A172 (cell line): ENCODE measurements at places on chromosomes 11 and 22.

- DNase-seq = no peak
Measured at GRCh38 chr11:123507043-123507442, 77.0 kb downstream of the GRAMD1B start.

DNA sequence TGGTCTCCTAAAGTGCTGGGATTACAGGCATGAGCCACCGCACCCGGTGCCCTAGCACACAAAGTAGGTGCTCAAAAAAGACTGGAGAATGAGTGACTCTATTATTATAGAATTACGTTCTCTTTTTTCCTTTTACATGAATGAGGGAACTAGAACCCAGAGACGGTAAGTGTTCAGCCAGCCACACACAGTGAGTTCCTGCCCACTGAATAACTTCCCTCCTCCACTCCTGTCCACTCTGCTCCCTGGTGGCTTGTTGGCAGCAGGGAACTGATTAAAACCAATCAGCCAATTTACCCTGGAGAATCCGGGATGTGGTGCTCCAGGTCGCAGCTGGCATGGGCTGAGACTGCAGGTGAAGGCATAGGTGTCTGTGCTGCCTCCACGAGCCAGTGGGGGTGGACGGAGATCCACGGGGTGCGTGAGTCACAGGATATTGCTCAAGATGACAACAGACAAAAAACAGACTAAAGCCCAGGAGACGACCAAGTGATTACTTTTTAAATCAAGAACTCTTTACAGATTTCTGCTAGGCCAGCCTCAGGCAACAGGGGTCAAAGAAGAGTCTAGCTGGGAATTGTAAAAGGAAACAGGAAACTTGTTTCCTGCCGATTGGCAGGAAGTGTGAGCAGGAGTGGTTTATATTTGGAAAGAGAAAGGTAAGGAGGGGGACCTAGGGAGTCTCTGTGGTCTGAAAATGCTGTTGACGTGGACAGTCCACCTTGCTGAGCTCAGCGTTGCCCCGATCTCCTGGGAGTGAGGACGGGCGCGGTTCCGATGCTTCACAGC is 95.2 kb upstream of the TP53I11 start:
- DNase-seq = peak; percentile 68

- DNase-seq = no peak
Measured at GRCh38 chr22:29434288-29434687, 4.1 kb upstream of the RFPL1 start.

DNA sequence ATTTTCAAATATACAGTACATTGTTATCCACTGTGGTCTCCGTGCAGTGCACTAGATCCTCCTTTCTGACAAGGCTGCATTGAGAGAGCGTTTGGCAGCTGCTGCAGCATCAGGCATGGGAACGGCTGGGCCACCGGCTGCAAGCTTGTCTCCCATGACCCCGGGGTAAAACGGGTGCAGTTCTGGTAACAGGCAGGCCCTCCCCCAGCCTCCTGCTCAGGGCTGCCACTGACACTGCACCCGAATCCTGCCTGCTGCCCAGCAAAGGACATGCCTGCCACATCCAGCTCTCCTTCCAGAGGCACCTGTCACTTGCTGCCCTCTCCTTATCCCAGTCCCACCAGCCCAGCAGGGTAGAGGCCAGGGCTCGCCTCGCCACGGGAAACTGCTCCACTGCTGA is 124.5 kb upstream of the TMEM45B start:
- no peak for DNase-seq

GRCh38 chr22:34116126-34116525 is 195.8 kb upstream of the LARGE1 start:
- DNase-seq = no peak

DNA sequence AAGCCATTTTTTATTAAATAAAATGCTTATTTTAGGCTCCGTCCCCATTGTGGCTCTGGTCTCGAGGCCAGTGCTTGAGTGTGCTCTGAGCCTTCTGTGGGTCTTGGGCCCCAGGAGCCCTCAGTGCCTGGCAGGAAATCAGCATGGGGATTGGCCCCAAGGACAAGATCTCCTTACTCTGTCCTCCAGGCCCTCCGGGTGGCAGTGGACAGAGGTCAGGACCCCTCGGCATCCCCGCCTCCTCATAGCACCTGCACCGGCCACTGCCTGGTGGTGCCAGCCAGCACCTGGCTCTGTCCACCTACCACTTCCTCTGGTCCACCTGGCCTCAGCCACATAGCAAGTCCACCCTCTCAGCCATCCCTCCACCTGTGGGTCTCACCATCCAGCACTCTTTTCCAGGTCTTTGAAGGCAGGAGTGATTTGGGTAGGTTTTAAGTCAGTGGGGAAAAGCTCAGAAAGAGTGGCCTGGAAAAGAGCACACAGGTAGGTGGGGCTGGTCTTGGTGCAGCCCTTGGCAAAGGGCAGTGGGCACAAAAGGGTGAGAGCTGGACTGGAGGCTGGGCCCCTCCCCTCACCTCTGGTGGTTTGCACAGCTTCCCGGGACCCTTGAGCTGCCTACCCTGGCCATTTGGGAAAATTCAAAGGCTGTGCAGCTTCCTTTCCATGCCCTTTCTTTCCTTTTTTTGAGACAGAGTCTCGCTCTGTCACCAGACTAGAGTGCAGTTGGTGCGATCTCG is 3.5 kb downstream of the CLDN5 start:
- no peak for DNase-seq

DNA sequence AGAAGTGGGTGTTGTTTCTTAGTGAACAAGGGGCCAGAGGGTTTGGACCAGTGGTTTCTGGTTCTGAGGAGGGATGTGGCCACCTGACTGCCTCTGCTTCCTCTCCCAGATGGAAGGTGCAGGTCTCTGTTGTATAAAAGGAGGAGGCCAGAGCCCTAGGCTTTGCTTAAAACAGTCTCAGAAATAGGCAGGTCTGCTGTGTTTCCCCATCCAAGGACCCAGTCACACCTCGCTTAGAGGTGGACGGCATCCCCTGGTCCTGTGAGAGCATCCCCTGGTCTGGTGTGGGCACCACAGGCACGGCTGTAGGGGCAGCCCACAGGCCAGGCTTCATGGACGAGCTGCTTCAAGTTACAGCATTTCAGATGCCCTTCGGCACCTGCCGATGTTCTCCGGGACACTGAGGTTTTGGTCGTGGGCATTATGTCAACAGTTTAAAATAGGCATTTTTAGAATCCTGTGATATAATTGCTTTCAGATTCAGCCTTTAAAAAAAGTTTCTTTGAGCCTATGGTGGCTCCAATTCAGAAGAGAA is 45.7 kb upstream of the SHANK2 start:
- no peak for DNase-seq

DNA sequence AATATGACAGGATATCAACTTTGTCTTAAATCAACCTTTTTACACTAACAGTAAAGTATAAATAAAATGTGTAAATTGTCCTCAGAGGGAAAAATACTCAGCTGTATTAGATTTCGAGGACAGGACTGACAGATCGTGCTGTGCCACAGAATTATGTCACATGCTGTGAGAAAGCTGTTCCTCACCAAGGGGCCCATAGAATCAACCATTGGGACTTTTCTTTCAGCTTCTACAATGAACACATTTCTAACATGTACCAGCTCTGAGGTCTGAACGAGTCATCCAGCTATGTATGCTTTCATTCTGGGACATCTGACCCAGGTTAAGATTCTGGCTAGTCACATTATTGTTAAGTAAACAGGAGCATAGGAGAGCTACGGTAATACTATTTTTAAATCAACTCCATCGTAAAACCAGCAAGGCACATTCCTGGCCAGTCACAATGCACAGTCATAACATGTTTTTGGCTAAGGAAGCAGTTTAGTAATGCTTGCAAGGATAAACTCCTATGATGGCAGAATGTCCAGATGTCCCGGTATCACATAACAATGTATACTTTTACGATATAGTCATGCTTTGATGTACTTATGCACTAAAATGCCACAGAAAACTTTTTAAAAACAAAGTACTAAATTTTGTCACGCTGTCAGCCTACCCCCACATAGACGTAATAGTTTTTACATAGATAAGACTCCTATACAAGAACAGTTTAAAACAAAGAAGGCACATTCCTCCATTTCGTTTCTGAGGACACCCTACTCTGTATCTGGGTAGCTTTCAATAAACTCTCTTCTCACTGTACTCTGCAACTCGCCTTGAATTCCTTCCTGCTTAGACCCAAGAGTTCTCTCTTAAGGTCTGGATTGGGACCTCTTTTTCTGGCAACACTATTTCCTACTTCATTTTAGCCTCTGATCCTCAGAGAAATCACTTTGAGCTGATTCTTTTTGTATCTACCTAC is 27.4 kb downstream of the ZNF214 start:
- peak; percentile 2 for DNase-seq

DNA sequence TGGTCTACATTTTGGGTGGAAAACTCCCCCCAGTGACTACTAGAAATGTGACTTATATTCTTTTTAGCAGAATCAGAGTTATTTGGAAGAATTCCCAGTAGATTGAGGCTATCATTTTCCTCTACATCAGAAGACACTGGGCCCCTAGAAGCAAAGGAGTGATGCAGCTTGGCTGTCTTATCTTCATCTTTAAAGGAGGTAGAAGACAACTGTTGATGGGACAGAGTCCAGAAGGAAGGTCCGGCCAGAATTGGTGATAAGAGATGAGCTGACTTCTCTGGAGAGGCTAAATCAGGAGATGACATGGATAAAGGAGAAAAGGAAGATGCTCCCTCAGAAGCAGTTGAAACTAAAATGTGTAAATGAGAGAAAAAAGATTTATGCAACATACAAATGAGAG is 149.6 kb downstream of the ENTHD1 start:
- DNase-seq = no peak

DNA sequence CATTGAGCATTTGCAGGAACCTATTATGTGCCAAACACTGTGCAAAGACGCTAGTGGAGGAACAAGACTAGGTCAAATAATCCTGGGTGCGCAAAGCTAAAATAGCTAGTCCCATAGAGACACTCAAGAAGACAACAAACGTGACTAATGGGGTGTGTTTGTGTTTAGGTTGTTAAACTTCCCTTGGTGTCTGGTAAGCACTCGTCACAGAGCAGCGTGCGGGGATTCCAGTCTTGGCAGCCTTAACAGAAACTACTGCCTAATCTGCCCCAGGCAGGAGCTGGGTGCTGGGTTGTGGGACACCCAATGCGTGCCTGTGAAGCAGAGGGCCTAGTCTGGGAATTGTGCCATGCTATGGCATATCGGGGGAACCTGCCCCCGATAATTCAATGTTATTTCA is 10.8 kb upstream of the CALCB start:
- no peak for DNase-seq

DNA sequence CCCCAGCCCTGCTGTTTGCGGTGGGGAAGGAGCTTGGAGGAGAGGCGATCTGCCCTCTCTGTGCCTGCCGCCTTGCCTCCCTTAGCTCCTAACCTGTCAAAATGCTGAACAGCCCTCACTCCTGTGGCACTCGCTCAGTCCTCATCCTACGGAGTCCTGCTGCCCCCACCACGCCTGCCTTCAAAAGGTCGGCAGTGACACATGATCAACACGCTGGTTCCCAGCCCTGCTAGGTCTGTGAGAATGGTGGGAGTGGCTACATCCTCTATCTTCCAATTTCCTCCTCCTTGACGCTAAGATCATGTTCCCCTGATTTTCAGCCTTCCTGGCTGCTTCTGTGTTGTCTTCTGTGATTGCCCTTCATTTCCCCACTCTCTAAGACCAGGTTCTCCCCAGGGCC is 120.2 kb upstream of the TBCEL start:
- DNase-seq = no peak

- DNase-seq = no peak
Measured at GRCh38 chr22:50551160-50551752, 5.6 kb downstream of the KLHDC7B start.

GRCh38 chr22:43134553-43134952 is 8.6 kb downstream of the MCAT start:
- no peak for DNase-seq

DNA sequence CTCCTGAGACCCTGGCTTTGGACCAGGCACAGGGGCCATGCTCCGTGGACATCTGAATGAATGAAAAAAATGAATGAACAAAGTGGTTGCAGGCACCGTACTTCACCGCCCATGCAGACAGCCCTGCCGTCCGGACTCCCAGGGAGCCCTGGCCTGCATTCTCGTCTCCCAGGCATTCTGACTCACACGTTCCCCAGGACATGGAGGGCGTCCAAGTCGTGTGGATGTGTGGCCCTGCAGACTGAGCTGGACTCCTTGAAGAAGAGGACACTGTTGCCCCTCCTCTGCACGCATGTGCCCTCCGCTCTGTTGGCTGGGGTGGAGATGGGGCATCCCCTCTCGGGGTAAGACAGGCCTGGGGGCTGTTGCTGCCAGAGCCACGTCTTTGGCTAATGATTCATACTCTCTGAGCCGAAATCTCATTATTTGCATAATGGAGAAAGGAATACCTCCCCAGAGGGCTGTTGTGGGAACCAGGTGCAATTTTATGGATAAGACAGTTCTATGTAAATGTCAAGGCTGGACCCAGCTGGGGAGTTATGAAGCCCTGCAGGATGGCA is 49.7 kb downstream of the RTL6 start:
- peak; percentile 86 for DNase-seq

DNA sequence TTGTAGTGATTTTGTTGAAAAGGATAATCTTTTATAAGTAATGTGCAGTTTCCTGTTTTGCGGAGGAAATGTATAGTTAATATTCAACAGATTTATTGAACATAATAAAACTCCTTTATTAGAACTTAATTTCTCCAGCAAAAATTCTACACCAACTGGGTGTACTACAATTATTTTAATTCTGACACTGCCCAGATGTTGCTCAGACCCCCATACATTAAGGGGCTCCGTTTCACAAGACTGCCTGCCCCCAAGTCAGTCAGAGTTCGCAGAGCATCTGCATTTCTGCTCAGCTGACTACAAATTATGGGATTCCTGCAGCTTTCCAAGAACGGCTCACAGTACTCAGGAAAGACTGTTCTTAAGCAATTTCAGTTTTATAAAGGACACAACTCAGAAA is 6.2 kb downstream of the CEP57 start:
- no peak for DNase-seq

- no peak for DNase-seq
Measured at GRCh38 chr22:46937185-46937584, 174.7 kb downstream of the TBC1D22A start.

DNA sequence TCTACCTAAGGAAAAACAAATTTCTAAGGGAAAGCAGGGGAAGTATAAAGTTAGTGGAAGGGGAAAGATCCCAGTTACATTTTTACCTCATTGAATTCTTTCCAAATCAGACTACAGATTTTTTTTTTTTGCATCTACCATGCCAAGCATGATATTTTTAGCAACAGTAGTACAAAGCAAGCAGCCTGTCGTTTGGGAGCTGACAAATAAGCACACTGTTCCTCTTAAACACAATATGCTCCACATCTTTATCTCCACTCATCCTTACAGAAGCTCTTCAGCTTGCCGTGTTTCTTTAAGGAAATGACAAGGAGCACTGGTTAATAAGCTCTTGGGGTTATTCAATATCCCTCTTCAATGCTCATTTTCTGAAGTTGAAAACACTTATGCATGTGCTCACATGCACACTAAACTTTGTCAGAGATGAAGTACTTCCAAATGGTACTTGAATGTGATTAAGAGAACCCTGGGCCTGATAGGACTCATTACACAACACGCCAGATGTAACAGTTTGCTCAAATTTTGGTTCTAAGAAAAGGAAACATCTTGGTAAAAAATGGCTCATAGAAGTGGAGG is 53.8 kb downstream of the PAX6 start:
- no peak for DNase-seq

GRCh38 chr11:68375766-68376165 is 63.4 kb downstream of the LRP5 start:
- DNase-seq = no peak

GRCh38 chr22:44371741-44372525 is 59.2 kb upstream of the SHISAL1 start:
- no peak for DNase-seq

GRCh38 chr22:20636075-20636812 is 128.8 kb downstream of the MED15 start:
- no peak for DNase-seq
